ENCODE measurements at places on chromosomes 2 and 18. TPM values are rescaled to one million over a fixed set of nuclear protein-coding genes. Genes with fewer than 3 reads are reported as not detected.

DNA sequence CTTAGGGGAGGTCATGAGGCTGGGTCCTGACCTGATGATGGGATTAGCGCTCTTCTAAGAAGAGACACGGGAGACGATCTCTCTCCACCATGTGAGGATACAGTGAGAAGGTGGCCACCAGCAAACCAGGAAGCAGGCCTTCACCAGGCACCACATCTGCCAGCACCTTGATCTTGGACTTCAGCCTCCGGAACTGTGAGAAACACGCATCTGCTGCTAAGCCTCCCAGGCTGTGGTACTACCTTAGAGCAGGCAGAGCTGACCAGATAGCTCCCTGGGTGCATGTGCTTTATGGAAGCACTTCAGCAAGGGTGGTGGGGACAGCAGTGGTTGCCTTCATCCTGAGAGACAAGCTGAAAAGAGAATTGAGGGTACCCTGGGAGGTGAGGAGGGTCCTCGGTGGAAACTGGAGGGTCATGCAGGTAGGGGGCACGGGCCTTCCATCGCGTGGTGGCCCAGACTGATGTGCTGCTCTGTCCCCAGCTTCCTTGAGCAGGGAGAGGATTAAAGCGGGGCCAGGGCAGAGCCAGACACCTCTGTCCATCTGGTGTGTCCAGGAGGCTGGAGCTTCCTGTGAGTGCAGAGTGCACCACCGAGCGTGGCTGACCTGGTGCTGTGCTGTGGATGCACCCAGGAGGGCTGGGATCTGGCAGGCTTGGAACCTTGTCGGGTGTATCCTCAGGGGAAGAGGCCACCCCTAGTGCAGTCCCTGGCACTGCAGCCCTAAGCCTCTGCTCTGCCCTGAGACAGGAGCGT is 42.9 kb upstream of the HS6ST1 start:
- no peak overlapping the region for H3K4me3 ChIP-seq
- no peaks in the 10 kb centered on the region for H3K36me3 ChIP-seq
- H3K27ac ChIP-seq: no peak overlapping the region

GRCh38 chr2:108351889-108352288 is 25.9 kb upstream of the SULT1C4 start:
- no peak for DNase-seq
- H3K4me3 ChIP-seq: no peak overlapping the region
- no peak overlapping the region for H3K27ac ChIP-seq
- H3K27me3 ChIP-seq: peaks cover 12% of the 10 kb centered on the region
- no peaks in the 10 kb centered on the region for H3K4me1 ChIP-seq
- H3K36me3 ChIP-seq: no peaks in the 10 kb centered on the region

DNA sequence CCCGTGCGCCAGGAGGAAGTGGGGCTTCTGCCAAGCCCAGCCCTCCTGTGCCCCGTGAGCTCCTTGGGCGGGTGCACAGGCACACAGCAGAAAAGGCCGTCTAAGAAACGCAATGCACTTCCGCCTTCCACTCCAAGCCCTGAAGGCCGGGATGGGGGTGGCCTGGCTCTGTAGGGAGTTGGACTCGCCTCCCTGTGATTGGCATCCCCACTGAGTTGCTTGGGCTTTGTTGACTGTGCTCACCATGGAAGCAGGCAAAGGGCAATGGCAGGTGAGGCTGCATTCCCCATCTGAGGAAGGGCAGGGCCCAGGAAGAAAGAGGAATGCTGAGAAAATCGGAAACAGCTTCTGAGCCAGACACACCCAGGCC is 66.8 kb downstream of the CRACDL start:
- peak overlapping the region; percentile 33 for H3K27ac ChIP-seq
- H3K36me3 ChIP-seq: no peaks in the 10 kb centered on the region
- H3K27me3 ChIP-seq: peaks cover 6% of the 10 kb centered on the region
- DNase-seq: no peak
- H3K4me1 ChIP-seq: peaks cover 11% of the 10 kb centered on the region

DNA sequence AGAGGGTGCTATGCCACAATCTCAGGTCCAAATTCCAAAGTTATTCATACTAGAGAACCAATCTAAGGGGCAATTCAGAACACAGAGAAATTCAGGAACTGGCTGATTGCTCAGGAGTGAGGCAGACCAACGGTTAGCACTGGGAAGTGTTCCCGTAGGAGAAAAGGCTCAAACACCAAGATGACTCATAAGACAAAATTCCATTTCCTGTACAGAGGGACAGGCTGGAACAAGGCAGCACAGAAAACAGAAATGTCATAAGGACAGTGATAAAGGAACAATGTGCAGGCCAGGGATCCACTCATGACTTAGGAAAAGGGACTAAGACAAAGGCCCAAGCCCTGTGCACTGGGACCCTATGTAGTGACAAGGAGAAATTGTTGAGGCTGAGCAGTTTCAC is 54.2 kb downstream of the PDE1A start:
- H3K4me3 ChIP-seq: no peak overlapping the region
- no peaks in the 10 kb centered on the region for H3K27me3 ChIP-seq
- DNase-seq: no peak
- H3K36me3 ChIP-seq: no peaks in the 10 kb centered on the region

- H3K27ac ChIP-seq: no peak overlapping the region
- no peak overlapping the region for H3K4me3 ChIP-seq
- H3K4me1 ChIP-seq: no peaks in the 10 kb centered on the region
- DNase-seq: no peak
- no peaks in the 10 kb centered on the region for H3K36me3 ChIP-seq
Observed at GRCh38 chr2:215384710-215385109, 51.2 kb downstream of the FN1 start.

The SNTG2 gene
- 1.6 TPM for total RNA-seq

DNA sequence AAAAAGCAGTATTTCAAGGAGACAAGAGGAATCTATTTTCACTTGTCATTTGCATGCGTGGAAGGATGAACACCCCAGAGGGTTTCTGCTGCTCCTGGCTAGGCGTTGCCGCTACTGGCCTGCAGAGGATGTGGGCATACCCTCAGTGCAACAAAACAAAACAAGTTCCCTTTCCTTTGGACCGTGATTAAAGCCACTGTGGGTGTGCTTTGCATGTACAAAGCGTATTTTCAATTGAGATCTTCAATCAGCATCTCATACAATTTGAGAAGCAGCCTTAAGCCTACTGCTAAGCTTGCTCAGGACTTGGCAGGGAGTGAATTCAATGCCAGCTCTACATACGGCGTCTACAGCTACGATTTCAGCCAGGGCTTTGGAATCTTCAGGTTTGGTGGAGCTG is 298.4 kb downstream of the LPIN1 start:
- peaks cover 28% of the 10 kb centered on the region for H3K27me3 ChIP-seq
- H3K4me1 ChIP-seq: peaks cover 26% of the 10 kb centered on the region
- peak; percentile 65 for DNase-seq
- H3K36me3 ChIP-seq: peaks cover 2% of the 10 kb centered on the region
- H3K27ac ChIP-seq: no peak overlapping the region
- no peak overlapping the region for H3K4me3 ChIP-seq

DNA sequence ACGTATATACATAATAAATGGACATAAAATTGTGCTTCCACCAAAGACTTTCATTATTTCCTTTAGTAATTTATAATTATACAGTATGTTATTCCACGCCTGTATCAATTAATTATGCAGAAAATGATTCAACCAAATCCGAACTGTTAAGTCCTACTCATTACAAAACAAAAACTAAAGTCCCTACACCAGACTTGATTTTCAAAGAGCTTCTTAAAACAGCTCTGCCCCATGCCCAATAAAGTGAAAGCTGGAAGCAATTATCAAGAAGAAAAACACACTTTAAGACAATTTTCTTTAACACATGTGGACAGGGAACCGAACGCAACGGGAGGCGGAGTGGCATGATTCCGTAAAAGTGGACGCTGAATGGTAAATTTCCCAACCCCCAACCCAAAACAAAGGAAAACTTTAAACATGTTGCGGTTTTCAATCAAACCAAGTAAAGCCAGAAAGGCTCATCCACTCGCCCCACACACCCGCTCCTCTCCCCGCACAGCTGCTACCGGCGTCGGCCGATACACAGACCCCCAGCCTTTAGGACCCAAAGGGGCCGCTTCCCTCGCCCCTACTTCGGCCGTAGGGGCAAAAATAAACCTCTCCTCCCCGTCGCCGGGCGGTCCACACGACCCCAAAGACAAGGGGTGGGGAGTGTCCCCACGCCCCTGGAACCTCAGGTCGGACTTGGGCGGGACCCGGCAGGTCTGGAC is 705 bp downstream of the YES1 start:
- DNase-seq: no peak
- peaks cover 12% of the 10 kb centered on the region for H3K36me3 ChIP-seq
- peak overlapping the region; percentile 95 for H3K27ac ChIP-seq
- H3K4me3 ChIP-seq: peak overlapping the region; percentile 93

GRCh38 chr18:47986620-47987387 is 56.3 kb upstream of the SMAD2 start:
- no peak overlapping the region for H3K4me3 ChIP-seq
- DNase-seq: no peak
- peaks cover 3% of the 10 kb centered on the region for H3K4me1 ChIP-seq
- H3K36me3 ChIP-seq: no peaks in the 10 kb centered on the region
- H3K27me3 ChIP-seq: peaks cover 18% of the 10 kb centered on the region
